ENCODE measurements at places on chromosomes 1 and 21.
A peak's percentile ranks its signal among the peaks of the same experiment; 100 is the strongest.

DNA sequence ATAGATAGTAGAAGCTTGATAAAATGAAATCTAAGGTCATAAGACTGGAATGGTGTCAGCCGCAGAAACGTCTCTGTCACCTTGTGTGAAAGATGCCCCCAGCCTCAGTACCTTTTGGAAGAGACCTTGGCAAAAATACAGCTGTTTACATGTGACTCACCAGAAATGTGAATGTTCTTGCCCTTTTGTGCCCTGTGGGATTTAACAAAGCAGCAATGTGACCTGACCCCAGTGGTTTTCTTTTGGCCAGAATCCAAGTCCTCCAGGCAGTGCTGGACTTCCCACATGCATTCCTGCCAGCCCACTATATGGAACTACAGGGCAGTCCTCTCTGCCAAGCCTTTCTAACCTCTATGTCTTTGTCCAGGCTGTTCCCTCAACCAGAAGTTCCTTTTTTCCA is 27.2 kb upstream of the LRRC8C start:
- peak; percentile 46 for DNase-seq

DNA sequence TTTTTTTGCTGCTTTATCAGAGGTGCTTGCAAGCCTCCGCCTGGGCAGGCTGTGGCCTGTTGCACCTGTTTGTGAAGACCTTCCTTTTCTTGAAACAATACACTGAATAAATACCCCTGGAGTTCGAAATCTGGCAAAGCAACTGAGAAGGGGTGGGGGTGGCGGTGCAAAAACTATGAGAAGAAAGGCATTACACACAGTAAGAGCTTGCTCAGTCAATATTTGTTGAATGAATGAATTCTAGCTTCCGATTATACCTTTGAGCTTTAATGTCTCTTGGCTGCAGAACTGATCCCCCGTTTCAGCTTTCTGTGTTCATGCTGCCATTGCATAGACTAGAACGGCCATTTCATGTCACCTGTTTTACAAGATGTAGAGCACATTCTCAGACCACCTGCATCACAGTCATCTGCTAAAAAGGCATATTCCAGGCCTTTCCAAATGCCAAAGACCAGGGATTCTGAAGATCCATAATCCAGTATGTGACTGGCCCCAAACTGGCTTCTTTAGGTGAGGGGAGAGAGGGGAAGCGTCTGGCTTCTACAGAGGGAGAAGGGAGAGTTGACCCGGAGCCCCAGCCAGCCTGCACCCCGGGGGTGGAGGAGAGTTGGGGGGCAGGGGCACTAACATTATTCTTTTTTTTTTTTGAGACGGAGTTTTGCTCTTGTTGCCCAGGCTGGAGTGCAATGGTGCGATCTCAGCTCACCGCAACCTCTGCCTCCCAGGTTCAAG is 111.5 kb downstream of the ETS2 start:
- no peak for DNase-seq

- DNase-seq = no peak
Measured at GRCh38 chr1:110875216-110875731, 2.3 kb downstream of the CD53 start.

- no peak for DNase-seq
Measured at GRCh38 chr1:153058154-153058553, 842 bp upstream of the SPRR2A start.

- no peak for DNase-seq
Measured at GRCh38 chr1:29690156-29690555, 453.8 kb downstream of the PTPRU start.

DNA sequence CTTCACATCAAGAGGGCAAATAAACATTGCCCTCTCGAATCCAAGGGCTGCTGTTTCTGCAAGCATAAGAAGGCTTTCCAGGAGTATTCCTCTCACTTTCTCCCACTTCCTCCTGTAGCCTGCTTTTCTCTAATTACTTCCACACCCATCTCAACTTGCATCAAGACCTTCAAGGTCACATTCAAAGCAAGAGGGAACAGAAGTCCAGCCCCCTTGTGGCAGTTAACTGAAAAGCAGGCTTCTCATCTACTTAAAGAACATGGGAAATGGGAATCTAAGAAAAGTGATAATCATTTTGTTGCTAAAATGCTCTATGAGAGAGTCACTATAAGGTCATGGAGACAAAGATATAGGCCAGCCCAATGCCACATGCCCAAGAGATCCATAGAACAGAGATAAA is 874.4 kb downstream of the KCNT2 start:
- peak; percentile 19 for DNase-seq

DNA sequence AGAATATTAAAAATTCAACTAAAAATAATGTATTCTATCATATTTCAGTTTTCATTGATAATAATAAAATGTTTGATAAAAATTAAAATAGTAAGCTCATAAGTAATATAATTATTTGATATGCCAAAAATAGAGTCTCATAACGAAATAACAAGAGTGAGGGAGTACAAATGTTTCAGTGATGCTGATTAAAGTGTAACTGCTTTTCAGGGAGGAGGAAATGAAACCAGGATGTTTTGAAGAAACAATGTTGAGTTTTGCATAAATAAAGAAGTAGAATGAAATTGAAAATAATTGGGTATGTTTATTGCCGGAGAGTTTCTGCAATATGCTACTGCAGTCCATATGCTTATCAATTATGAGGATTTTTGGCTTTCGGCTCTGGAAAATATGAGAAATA is 1159.8 kb upstream of the ADGRL2 start:
- DNase-seq = no peak

DNA sequence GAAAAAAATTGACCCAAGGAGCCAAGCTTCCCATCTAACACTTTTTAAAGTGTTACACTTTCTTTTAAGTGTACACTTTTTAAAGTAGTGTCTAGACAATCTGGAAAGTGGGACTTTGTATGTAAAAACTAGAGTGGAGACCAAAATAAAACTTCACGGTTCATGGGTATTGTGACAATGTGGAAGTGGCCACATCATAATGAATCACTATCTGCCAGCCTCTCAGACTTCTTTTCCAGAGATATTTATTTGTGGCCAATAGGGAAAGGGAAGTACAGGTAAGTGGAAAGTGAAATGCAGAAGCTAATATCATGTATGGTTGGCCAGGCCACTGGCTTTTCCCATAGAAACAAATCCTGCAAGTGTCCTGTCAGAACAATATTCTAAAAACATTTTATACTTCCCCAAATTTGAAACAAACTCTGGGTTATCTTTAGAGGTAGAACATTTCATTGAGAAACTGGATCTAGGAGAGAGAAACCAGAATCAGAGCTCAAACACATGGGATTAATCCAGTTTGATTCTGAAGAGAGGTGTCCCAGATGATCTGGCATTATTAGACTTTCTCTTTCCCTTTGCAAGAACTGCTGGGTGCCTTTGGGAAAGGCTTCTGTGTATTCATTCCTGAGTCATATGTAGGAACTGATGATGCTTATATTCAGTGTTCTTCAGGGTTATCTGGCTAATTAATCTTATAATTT is 2.0 kb downstream of the TNFSF18 start:
- peak; percentile 16 for DNase-seq

GRCh38 chr1:26335774-26336476 is 18.0 kb downstream of the CRYBG2 start:
- no peak for DNase-seq

GRCh38 chr1:213274140-213274539 is 223.1 kb downstream of the RPS6KC1 start:
- no peak for DNase-seq

DNA sequence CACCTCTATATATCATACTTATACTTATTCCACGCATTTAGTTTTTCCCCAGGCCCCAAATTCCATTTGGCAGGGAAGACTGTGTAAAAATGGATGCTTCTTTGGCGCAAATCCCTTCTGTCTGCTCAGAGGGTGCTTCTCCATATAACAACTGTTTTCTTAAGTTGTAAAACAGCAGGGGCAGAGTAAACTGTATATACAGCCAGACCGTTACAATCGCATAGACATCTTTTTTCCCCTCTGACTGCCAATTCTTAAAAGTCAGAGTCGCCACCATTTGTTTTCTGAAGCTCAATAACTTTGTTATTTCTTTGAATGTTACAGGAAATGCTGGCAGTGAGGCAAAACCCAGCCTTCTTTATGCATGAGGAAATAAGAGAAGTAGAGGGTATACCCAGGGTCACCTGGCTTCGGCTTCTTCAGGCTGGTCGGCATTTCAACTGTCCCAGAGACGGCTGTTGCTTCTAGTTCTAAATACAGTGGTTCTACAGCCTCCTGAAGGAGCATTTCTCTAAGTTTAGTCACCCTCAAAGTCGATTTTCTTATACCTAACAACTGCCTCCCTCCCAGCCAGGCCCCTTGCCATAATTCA is 188.4 kb downstream of the CLIC6 start:
- no peak for DNase-seq

- no peak for DNase-seq
Measured at GRCh38 chr1:10823000-10823401, 26.6 kb upstream of the CASZ1 start.

DNA sequence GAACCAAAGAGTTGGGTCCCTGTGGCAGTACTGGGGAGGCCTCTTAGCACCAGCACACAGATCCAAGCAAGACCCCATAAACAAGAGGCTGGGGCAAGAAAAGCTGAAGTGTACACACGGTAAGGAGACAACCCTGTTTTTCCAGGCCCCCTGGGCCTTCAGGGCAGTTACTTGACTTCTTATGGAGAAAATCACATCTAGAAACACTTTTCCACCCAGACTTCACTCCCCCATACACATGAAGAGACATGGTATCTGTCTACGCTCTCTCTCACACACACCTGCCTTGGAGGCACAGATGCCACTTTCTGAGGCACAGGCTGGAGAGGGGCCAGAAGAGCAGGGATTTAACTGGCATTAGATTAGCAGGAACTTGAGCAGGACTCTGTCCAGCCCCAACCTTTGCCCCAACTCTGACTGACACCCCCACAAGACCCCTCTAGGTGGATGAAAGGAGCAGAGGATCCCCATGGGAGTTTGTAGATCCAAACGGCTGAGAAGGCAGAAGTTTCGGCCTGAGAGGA is 2.2 kb downstream of the CERS2 start:
- DNase-seq = no peak

DNA sequence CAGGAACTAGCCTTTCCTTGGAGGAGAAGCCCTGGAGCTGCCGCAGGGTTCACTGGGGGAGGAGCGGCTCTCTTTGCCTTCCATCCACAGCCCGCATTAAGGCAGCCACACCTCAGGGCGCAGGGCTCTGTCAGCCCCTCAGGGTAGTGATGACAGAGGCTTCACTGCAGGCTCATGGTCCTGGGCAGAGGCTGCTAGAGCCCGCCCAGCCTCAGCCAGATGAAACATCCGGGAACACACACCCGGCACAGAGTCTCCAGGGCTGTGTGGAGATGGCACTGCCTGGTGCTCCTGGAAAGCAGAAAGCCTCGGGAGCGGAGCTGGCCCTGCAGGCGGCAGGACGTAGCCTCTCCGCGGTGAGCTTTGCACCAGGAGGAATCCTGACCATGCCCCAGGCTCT is 29.4 kb upstream of the PEX10 start:
- no peak for DNase-seq

DNA sequence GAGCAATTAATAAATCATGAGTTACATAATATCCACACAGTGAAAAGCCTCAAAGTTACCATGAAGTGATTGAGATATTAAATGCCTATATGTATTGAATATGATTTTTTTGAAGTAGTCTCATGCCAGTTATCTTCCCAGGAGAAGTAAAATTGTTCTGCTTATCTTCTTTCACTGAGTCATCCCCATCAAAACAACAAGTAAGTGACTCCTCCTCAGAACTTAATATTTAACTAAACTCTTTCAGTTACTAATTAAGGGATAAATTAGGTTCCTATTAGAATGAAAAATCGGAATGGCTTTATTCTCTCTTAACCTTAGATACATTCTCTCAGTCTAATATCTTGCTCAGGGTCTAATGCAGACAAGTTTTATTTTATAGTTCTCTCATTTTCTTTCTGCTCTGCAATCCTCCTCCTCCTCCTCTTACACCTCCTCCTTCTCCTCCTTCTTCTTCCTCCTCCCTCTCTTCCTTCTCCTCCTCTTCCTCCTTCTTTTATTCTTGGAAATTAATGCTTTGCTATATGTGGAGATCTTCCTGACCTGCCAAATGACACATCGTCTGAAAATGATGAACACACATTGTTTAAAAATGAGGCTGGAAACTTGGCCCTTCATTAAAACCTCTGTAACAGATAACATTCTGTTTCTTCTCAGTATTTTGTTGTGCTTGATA is 110.9 kb downstream of the RUNX1 start:
- DNase-seq = peak; percentile 68

GRCh38 chr1:236552901-236553300 is 29.1 kb downstream of the LGALS8 start:
- no peak for DNase-seq

DNA sequence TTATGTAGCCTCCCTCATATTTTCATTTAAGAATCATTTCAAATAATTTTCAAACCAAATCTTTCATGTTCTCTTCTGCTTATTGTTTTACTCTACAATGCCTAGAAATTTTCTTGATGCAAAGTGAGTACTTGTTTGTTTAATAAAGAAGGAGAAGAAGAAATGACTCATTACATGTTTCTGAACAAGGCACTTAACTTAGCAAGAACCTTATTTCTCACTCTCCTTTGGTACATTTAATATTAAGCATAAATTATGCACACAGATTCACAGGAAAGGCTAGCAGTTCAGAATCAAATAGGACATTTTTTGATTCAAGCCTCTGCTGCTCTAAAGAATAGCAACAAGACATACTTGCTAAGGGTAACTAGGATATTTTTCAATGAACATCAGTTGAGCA is 9.1 kb downstream of the SCYL3 start:
- no peak for DNase-seq

DNA sequence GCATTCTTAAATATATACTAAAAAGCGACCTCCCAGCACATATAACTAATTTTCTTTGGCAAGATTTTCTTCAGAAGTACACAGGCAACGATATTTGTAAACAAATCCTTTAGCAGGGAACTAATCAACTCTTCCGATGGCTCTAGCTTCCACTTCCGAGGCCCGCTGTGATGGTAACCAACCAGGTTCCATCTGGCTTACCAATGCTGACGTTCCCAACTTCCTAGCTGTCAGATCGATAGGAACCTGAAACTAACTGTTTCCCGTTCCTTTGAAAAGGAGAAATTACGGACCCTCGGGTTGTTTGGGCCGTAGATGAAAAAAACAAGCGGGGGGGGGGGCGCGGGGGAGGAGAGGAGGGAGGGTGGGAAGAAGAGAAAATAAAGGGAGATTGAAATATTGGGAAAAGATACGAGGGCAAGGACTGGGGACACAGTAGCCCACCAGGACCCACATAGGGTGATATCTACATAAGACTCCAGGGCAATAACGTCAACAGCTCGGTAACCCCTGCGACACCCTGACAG is 513 bp downstream of the GTF2B start:
- DNase-seq = peak; percentile 13

- peak; percentile 23 for DNase-seq
Measured at GRCh38 chr1:86388777-86389176, 7.3 kb downstream of the ODF2L start.

- DNase-seq = no peak
Measured at GRCh38 chr1:7478142-7478790, 292.8 kb upstream of the VAMP3 start.
